ENCODE measurements at places on chromosomes 5 and 9.

DNA sequence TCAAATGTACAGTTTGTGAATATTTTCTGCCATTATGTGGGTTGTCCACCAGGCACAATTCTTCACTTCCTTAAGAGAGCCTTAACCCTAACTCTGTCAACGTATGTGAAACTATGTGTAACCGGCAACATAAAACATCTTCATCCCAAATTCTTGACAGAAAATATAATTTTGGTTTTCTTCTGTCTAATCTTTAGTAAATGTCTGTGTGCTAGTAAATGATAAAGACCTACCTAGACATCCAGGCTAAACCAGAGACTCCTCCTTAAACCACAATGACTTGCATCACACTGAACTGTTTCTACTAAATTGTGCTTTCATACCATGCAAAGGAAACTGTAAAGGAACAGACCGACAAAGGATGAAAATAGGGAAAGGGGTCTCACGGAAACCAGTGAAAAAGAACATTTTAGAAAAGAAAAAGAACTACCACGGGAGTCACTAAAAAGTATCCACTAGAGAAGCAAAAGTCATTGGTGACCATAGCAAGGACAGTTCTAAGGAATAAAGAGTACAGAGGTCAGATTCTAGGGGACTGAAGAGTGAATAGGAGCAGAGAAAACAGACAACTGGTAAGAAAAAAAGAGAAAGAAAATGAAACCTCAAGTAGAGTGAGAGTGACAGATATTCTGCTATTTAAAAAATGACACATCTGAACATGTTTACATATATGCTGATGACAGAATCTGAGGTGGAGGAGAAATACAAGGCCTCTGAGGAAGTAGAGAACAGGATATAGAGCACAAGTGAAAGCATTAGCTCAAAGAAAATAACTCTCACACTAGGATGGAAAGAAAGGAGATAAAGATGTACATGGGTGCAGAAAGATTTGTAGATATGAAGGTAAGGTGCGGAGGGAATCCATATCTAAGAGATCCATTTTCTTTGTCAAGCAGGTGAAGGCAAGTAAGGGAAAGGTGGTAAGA is 49.4 kb downstream of the FNIP1 start:
- no peak for DNase-seq

DNA sequence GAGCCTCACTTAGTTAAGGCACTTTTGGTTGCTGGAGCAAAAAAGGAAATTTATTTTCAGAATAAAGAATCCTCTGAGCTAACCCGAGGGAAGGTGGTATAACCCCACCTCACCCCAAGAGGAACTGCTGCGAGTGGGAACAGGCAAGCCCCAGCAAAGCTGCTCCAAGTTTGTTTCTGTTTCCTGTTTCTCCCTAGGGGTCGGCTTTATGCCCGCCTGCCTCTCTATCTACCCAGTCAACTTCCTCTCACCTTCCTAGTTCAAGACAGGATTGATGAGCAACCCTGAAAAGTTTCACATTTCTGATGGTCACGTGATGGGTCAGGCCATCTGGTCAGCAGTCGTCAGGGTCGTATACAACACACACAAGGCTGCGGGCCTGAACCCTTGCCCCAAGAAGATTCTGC is 31.1 kb downstream of the TRIO start:
- DNase-seq, result no peak

DNA sequence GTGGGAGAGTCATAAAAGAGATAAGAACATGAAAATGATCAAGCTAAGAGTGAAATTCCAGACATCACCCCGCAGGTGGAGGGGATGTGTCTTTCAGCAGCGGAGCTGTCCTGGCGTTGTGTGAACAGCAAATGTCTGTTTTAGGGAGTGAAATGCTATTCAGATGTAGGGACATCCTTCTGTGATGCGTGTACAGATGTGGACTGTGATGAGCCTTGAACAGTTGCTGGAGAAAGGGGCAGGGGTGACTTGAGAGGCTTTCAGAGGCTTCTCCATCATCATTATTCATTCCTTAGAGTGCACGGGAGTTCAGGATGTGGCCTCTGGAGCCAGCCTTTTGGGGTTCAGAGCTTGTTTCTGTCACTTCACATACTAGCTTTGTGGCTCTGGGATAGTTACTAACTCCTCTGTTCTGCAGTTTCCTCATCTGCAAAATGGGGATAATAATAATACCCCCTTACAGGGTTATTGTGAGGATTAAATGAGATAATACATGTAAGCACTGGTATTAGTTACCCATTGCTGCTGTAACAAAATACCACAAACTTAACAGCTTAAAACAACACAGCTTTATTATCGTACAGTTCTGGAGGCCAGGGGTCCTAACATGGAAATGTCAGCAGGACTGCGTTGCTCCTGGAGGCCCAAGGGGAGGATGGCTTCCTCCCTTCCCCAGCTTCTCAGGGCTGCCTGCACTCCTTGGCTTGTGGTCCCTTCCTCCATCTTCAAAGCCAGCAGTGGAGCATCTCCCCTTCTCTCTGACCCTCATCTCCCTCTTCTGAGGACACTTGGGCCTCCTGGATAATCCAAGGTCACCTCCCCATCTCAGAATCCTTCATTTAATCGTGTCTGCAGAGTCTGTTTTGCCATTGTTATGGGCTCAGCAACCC is 9.4 kb downstream of the TRAF1 start:
- DNase-seq, result no peak

DNA sequence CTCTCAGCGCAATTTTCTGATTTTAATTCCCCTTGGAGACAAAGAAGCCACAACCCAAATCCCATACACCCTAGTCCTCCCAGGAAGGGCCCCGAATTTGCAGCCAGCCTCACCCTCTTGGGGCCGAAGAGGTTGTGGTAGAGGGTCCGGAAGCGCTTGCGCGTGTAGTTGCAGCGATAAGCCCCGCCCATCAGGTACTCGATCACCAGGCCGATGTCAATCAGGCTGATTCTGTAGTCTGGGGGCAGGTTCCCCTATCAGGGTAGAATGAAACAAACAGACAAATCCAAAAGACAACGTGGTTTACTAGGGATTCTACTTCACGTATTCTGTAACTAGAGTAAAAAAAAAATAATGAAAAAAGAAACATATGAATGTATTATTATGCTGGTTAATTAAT is 210.6 kb upstream of the KLF9 start:
- DNase-seq, result no peak
